Activated CD8-positive, alpha-beta T cell treated with anti-CD3 and anti-CD28 coated beads, Interleukin-2, amount 10 ng/mL, durations not matched to agents 7 days and 5 days (primary cell): ENCODE measurements at places on chromosomes 3 and 15. TPM values are rescaled to one million over a fixed set of nuclear protein-coding genes. Genes with fewer than 3 reads are reported as not detected.

Gene CPLX3
- not detected for total RNA-seq

Gene FBXW12
- not detected for total RNA-seq

Gene GABRA5
- not detected for total RNA-seq

Gene A4GNT
- total RNA-seq: not detected

Gene DZIP1L
- total RNA-seq: not detected

Gene CFAP92
- total RNA-seq: 0.26 TPM

Gene RPL29
- 1,199 TPM for total RNA-seq

Gene ARNT2
- not detected for total RNA-seq

Gene CERS3
- 0.18 TPM for total RNA-seq

Gene LRRC58
- total RNA-seq: 25.5 TPM

Gene PARP9
- 118 TPM for total RNA-seq

DNA sequence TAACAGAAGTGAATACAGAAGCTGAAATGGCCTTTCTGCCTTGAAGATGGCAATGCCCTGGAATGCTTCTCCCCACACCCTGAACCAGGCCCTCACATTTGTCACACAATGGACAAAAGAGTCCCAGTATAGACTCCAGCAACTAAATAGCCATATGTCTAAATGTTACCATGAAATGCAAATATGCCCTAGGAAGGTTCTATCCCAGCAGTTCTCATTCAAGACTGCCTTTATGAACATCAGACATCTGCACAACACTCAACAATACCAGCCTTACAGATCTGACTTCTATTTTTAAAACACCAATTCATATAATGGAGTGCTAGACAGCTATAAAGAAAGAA, 7.9 kb downstream of the ITGB5 start:
- peaks cover 12% of the 10 kb centered on the region for H3K4me1 ChIP-seq
- H3K27me3 ChIP-seq: peaks cover 44% of the 10 kb centered on the region
- DNase-seq: no peak

GRCh38 chr3:8328967-8329366, 172.7 kb upstream of the LMCD1 start:
- H3K27me3 ChIP-seq: no peaks in the 10 kb centered on the region
- DNase-seq: no peak
- no peak overlapping the region for H3K27ac ChIP-seq
- H3K4me1 ChIP-seq: no peaks in the 10 kb centered on the region
- no peak overlapping the region for H3K4me3 ChIP-seq
- no peaks in the 10 kb centered on the region for H3K36me3 ChIP-seq

DNA sequence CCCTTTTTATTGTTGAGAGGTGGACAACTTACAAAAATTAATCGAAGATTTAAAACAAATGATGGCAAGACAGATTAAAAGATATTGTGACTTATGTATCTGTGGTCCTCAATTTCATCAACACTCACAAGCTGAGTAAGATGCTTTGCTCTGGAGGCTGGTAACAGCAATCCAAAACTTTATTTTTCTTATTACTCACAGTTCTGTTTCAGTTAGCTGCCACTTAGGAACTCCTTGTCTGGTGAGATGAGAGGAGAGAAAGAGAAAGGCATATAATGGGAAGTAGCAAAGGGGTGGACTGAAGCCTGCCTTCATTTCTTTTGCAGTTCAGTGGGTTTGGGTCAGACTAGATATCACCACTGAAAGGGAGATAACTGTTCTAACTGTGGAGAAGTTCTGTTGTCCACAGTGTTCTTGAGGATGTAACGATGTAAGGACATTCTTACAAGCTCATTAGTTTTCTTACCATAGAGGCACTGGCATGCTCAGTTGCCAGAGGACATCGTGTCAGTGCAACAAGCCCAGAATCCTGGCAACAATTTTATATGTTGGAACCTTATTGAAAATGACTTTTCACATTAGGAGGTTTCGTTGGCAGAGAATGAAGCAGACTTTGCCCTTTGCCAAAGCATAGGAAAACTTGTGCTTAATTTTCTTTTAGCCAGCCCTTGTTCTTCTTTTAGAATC, 93.6 kb downstream of the PLCL2 start:
- no peaks in the 10 kb centered on the region for H3K27me3 ChIP-seq
- peaks cover 18% of the 10 kb centered on the region for H3K36me3 ChIP-seq
- H3K4me3 ChIP-seq: no peak overlapping the region
- DNase-seq: no peak
- no peak overlapping the region for H3K27ac ChIP-seq

GRCh38 chr3:110419096-110419495, 652.5 kb upstream of the NECTIN3 start:
- H3K27ac ChIP-seq: no peak overlapping the region
- peaks cover 2% of the 10 kb centered on the region for H3K4me1 ChIP-seq
- no peaks in the 10 kb centered on the region for H3K36me3 ChIP-seq
- no peak for DNase-seq
- no peak overlapping the region for H3K4me3 ChIP-seq

GRCh38 chr3:54967731-54968161, 39.9 kb upstream of the LRTM1 start:
- H3K27me3 ChIP-seq: no peaks in the 10 kb centered on the region
- no peak overlapping the region for H3K4me3 ChIP-seq
- no peak overlapping the region for H3K27ac ChIP-seq
- no peak for DNase-seq
- no peaks in the 10 kb centered on the region for H3K4me1 ChIP-seq

DNA sequence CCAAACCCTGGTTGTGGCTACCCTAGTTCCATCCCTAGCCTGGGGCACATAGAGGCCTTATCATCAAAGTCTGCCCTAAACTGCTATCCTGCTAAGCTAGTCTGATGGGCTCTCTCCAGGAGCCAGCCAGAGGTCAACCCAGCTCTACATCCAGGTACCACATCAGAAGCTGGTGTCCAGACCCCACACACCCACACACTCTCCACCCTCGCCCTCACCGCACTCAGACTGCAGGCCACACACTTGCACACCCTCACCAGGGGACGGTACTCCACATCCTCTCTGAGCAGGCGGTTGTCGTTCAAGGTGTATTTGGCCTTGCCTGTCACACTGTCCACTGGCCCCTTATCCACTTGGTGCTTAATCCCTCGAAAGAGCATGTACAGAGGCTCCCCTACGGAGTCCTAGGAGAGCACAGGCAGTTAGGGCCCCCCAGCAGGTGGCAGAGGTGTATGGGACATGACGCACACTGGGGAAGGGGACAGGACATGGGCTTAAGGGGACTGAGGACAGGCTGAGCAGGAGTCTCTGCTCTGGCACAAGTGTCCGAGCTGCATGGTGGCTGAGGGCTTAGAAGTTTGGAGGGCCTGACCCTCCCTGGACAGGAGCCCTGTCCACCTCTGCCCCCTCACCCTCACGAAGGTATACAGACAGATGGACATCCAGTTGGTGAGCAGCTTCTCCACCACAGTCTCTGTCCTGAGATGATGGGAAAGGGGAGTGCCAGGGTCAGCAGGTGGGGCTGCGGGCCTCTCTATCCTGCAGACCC, 18.1 kb downstream of the PLXNB1 start:
- no peaks in the 10 kb centered on the region for H3K27me3 ChIP-seq
- no peaks in the 10 kb centered on the region for H3K36me3 ChIP-seq
- no peak for DNase-seq
- no peak overlapping the region for H3K27ac ChIP-seq

DNA sequence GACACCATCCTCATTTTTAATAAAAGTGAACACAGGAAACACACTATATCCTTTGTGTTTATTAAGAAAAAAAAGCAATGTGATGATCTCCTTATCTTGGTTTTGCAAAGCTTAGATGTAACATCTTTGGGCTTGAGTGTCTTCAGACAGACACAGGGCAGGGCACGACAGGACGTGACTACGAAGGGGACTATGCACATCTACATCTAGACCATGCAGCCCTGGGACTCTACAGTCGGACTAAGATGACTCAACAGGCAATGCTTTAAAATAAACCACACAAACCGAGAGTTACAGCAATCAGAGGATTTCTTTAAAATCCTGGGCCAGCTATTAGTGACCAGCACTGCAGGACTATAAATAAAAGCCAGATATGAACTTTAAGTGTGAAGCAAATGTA, 22.8 kb upstream of the TM2D3 start:
- DNase-seq: no peak
- no peak overlapping the region for H3K4me3 ChIP-seq
- H3K4me1 ChIP-seq: no peaks in the 10 kb centered on the region
